ENCODE measurements at places on chromosomes 1 and 21.

DNA sequence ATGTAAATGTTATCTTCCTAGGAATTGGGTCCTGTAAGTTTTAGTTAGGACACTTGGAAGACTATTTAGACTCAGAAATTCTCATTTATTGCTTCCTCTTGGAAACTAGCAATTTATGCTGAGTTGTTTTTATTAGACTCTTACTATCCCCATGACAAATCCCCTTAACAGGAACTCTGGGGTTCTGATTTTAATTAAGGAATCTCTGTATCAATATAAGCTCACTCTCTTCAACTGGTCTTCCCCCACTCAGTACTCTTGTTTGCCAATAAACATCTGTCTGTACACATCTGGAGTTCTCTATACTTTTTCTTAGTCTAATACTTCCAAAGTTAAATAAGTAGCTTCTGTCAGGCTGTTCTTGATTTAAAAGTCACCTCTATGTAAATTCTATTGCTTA lies 64.1 kb upstream of the TBX15 start:
- DNase-seq: no peak

GRCh38 chr1:164640686-164641352 lies 81.8 kb downstream of the PBX1 start:
- no peak for DNase-seq

- DNase-seq: no peak
Observed at GRCh38 chr1:160721473-160721872, 9.9 kb upstream of the CD48 start.

- no peak for DNase-seq
Observed at GRCh38 chr1:216700779-216701178, 22.4 kb downstream of the ESRRG start.

- DNase-seq: no peak
Observed at GRCh38 chr1:57279909-57280666, 143.8 kb downstream of the DAB1 start.

DNA sequence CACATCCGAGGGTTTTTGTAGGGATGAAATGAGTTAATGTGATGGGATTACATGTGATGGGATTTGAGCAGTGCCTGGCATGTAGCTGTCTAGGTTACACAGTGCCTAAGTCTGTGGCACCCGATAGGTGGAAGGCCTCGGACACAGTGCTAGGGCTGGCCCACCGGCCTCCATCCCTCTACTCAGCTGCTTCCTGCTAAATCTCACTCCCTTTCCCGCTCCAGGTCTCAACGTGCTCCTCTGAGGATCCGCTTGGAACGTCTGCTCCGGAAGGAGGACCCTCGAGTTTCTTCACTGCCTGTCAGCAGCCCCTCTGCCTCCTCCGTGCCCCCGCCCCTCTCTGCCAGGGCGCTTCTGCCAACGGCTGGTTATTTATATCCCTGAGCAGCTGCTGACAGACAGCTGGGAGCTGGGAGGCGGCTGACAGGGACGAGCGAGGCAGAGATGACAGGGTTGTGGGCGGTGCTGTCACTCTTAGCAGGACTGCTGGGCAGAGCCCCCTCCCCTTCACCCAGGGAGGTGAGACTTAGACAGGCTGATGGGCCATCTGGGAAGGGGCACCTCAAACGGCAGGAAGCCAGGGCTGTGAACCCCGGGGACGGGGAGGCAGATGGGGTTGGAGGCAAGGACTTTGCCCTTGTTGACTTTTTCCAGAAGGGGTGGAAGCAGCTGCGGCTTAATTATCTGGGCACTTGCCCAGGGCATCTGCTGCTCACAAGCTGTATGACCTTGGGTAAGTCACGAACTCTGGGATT lies 26.6 kb upstream of the LRRN2 start:
- DNase-seq: no peak

DNA sequence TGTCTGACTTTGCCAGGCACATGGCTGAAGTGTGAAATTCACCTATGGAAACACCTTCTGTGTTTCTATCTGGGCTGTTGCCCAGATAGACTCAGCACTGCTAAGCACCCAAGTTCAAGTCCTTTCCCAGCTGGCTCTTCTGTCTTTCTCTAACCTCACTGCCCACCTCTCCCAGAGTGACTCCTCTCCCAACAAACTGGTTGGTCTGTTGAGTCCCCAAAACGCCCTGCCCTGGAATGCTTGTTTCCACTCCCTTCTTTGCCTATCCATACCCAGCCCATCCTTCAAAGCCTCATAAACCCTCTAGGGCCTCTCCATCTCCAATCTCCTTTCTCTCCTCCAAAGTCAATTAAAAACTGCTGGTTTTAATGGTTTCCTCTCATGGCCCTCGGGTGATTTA lies 15.6 kb downstream of the PLXNA2 start:
- no peak for DNase-seq

GRCh38 chr1:12453400-12454343 lies 164.3 kb downstream of the DHRS3 start:
- no peak for DNase-seq

GRCh38 chr1:64743954-64744491 lies 852 bp upstream of the RAVER2 start:
- no peak for DNase-seq

Data from HFFc6 (cell line).